Uterus (tissue), 4 donors: ENCODE measurements at places on chromosomes 5 and 9. TPM values are rescaled to one million over a fixed set of nuclear protein-coding genes. Genes with fewer than 3 reads are reported as not detected.
A peak's percentile ranks its signal among the peaks of the same experiment; 100 is the strongest.

DNA sequence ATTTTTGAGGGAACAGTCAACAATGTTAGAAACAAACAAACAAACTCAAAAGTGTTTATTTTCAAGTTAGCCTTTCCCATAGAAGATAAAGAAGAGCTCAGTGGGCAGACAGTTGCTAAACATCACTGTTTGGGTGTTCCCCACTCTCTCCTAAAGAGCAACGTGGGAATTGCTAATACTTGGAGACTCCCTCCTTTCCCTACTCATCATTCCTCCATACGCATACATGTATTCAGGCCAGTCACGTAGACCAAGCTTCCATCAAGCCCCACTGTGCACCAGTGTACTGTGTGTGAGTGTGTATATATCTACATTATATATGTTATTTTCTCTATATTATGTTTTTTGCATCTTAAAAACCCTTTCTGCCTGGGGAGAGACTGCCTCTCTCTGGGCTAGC lies 115.0 kb upstream of the EGFLAM start:
- DNase-seq: no peak

DNA sequence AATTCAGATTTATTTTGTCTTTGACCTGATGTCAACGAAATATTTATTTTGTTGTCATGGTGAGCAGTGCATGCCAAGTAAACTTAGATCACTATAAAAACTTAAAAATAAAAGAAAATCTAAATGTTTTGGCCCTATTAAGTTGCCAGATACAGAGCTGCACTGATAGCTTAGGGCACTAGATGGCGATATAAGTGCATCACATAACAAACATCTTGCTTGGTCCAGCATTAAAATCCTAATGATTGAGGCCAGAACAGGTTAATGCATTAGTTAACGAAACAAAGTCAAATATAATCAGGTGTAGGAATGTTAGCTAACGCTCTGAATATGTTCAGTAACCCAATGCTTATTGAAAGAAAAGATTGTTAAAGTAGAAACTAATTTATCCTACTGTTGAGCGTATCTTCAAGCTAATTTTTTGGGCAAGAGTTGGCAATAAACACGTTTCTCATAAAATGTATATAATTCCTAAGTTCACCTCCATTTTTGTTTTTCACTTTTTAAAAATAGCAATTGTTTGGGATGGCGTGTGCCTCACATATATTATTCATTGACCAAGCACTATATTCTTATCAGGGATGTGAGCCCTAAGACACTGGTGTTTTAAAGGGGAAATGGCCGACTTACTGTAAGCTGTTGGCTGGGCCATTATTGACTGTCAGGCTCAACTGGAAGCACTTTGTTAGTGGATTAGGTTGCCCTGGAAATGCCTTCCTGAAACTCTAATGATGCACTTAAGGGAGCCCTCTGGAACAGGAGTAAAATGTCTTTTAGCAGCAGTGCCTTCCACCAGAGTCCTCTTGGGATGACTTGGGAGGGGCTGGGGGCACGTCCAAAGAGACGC lies 33.3 kb downstream of the KCTD16 start:
- peak; percentile 37 for DNase-seq

DNA sequence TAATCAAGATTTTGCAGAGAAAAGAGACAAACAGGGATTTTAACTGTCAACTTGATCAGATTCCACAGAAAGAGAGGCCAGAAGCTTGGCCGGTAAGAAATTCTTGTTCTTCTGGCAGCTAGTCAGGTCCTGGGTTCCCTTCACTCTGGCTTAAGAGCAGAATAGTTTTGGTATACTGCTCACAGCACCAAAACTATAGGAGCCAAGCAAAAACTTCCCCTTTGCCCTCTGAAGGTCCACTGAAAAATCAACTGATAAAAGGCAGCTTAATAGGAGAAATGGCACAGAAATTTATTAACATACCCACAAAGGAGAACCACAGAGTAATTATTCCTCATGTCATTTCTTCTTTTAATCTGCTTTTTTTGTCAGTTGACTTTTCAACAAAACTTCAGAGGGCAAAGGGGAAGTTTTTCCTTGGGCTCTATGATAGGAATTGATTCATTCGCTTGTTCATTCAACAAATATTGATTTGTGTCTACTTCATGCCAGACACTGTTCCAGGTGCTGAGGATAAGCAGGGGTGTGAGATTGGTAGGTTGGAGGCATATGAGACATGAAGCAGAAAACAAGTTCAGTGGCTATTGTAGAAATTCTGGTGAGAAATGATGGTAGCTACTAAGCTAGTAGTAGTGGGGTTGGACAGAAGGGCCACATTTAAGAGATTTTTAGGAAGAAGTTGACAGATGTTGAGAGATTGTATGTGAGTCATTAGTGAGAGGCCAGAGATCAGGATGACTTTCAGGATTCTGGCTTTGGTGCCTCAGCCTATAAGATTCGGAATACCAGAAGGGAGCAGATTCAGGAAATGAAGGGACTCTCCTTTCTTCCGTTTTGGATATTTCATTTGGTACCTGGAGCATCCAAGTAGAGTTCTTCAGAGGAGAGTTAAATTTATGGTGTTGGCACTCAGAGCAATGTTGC lies 20.6 kb upstream of the NNT start:
- no peak for DNase-seq

DNA sequence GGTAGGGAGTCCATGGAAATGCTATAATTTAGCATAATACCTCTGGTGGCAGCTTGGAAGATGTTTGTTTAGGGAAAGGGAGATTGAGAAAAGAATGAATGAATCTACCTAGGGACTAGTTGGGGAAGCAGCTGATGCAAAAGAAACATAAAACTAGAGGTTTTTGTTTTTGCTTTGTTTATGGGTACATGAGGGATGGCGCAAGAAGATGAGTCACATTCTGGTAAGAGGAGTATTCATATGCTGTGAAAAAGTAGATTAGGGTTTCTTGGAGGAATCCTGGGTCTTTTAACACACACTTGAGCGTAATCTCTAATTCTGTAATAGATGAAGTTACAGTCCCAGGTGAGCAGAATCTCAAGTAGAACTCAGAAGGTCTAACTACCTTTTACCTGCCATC lies 17.1 kb downstream of the C9orf43 start:
- no peak for DNase-seq

DNA sequence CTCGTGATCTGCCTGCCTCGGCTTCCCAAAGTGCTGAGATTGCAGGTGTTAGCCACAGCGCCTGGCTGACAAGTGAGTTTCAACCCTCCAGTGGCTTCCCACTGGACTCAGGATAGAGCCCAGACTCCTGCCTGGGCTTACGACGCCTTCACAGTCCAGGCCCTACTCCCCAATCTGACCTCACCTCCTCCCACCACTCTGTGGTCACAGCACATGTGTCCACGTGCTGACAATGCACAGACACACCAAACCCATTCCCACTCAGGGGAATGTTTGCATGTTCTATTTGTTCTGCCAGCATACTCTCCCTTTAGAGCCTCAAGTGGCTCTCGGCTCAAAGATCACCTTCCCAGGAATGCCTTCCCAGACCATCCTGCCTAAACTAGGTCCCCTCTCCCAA lies 31.1 kb upstream of the TRIM14 start:
- no peak for DNase-seq

DNA sequence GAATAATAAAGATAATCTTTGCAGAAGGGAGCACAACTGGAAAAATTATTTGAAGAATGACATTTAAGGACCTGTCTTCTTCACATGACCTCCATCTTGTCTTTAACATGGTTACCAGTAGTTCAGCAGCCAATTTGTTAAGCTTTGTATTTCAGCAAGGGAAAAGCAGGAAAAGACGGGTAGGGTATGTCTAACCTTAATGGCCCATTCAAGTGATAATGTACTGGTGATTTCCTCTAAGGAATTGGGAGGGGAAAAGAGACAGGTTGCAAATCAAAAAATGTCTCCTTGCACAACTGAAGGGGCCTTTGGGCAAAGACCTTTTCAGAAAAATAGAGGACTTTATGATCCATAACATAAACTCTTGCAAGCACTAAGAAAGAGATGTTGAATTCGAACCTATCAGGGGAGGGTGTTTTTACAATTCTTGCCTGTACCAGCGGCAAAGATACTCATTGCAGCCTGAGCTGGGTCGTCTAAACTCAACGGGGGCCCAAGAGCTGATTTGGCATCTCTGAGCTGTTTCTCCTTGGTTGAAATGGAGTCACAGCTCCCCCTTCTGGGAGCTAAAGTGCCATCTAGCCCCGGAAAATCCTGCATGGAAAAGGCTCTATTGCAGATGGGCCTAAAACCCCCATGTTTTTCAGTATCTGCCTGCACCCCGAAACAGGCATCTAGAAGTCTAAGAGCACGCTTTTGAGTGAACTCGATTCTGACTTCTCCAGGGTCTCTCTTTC lies 3.8 kb downstream of the BRINP1 start:
- no peak for DNase-seq

- DNase-seq: no peak
These were observed 22.5 kb upstream of the JAKMIP2 start for GRCh38 chr5:147805030-147805454.

GRCh38 chr5:68440651-68441050 lies 225.1 kb downstream of the PIK3R1 start:
- DNase-seq: no peak

DNA sequence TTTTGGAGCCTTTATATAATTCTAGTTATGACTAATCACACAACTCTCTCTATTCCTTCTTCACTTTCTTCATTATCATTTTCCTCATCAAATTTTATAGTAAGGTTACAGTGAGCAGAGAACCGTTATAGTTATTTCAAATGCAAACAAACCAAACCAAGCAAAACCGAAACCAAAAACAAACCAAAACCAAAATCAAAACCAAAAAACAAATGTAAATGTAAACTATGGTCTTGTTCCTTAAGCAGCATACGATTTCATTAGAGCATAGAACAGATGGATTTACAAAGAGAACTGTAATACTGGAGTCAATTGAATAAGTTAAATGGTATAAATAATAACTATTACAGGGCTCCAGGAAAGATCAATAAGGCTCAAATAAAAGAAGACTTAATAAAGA lies 447.1 kb downstream of the LRRC70 start:
- DNase-seq: no peak

- no peak for DNase-seq
These were observed 235.3 kb upstream of the HAPLN1 start for GRCh38 chr5:83955916-83956315.

DNA sequence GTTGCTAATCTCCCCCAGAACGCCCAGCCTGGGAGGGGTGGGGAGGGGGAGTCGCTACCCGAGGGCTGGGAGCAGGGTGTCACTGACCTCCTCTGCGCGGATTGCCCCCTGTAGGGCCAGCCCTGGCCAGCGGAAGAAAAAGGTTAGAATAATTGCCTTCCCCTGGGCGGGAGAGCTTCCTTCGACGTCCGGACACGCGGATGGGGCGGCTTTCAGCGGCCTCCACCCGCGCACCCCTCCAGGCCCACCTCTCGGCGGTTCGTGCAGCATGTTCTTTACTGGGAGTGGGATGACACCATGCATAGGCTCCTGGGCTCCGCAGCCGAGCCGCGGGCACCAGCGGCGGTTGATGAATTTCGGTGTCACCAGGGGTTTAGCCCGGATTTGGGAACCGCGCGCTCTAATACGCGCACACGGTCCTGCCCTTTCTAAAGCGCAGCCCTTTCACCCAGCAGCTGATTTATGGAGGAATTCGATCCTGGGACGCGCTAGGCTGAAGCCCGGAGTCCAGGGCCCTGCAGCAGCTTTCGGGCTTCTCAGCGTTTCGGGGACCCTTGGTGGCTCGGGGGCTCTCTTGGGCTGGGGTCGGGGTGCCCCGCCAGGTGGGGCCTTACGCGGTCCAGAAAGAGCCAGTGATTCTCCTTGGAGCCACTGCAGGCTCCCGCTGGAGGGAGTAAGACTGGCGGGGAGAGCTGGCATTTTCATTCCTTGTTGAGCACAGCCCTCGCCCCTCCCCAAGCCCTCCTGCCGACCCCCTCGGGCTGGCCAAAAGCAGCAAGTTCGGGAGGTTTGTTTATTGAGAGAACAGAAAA lies 10.1 kb downstream of the LMX1B start:
- DNase-seq: no peak

GRCh38 chr9:94867842-94868312 lies 141.4 kb downstream of the AOPEP start:
- no peak for DNase-seq

DNA sequence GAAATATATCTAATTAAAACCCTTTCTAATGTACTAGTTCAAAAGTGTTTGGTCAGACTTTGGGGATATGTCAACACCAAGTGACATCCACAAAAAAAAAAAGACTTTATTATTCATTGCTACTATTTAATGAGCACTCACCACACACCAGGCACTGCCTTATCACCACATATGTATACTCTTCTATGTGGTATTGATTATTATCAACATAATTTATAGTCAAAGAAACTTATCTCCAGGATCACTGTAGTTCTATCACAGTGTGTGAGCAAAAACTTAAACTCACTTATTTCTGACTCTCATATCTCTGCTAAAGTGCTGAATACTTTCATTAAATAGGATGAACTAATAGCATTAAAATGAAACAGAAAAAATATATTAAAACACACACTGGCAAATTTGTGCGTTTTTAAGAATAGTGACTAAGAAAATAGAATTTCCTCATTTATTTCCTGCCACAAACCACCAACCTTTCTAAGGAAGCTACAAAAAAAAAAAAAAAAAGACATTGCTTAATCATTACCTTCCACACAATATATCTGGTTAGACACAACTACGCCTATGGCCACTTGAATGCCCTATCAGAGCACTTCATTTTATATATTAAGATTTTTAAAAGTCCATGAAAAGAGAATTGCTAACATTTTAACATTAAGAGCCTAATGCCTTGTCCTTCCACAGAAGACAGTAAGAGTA lies 12.8 kb downstream of the SLCO4C1 start:
- no peak for DNase-seq

GRCh38 chr5:168869615-168870227 lies 290.6 kb upstream of the PANK3 start:
- DNase-seq: no peak

Gene DNAJB5
- total RNA-seq: 9.7 TPM

Gene S1PR3
- total RNA-seq: 42.1 TPM

Gene CBY3
- total RNA-seq: not detected

Gene OR1Q1
- total RNA-seq: not detected

Gene DOCK2
- total RNA-seq: 5.3 TPM

Gene ADRA1B
- total RNA-seq: under 0.01 TPM

Gene CTSL
- total RNA-seq: 129 TPM

Gene PRR16
- 2.2 TPM for total RNA-seq

Gene PRXL2C
- total RNA-seq: 21.2 TPM

Gene MCIDAS
- total RNA-seq: 0.14 TPM

Gene HACD4
- under 0.01 TPM for total RNA-seq
